Stimulated activated CD4-positive, alpha-beta T cell treated with anti-CD3 and anti-CD28 coated beads, TNF-alpha, amount 100 ng/mL, for 48 hours (primary cell): ENCODE measurements at places on chromosomes 7 and 10.

GRCh38 chr7:27102581-27103442, at the start of gene HOXA2:
TSS of gene HOXA2 (minus strand) at chr7:27102683. CDS start at chr7:27102500, 183 bp downstream.
- no peak for DNase-seq

GRCh38 chr7:47720141-47720906, 138.4 kb upstream of the TNS3 start:
- no peak for DNase-seq

GRCh38 chr7:55127622-55128081, 108.8 kb downstream of the EGFR start:
- no peak for DNase-seq

- no peak for DNase-seq
These were observed 483.9 kb upstream of the NRP1 start for GRCh38 chr10:33818343-33818742.

- no peak for DNase-seq
These were observed 132.6 kb downstream of the CAMK1D start for GRCh38 chr10:12481924-12482323.
